ENCODE measurements at places on chromosomes 5 and 9. TPM values are rescaled to one million over a fixed set of nuclear protein-coding genes. Genes with fewer than 3 reads are reported as not detected.

PGGT1B gene
- total RNA-seq, result 23.6 TPM

SLC6A3 gene
- not detected for total RNA-seq

SURF4 gene
- 58.3 TPM for total RNA-seq

- DNase-seq, result no peak
Observed at GRCh38 chr5:139688088-139688702, 40.0 kb downstream of the CXXC5 start.

GRCh38 chr9:129415942-129416651 lies 204.8 kb downstream of the C9orf50 start:
- no peak for DNase-seq

DNA sequence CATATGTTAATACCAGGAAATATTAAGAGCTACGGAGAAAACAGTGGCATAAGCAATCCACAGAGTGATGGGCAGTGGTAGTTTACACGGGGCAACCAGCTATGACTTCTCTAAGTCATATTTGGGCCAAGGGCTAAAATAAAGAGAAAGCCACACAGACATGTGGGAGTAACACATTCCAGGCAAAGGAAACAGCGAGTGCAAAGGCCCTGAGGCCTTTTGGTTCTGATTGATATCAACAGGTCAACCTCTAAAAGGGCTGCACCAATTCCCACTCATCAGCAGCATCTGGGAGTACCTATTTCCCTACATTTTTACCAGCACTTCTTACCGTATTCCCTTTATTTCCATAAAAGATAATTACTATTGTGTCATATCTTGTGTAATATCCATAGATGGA lies 173.4 kb downstream of the SPOCK1 start:
- DNase-seq, result no peak

Measured in Right ventricle myocardium superior (tissue), 1 donor.